ENCODE measurements at places on chromosomes 5 and 9.
A peak's percentile ranks its signal among the peaks of the same experiment; 100 is the strongest.

DNA sequence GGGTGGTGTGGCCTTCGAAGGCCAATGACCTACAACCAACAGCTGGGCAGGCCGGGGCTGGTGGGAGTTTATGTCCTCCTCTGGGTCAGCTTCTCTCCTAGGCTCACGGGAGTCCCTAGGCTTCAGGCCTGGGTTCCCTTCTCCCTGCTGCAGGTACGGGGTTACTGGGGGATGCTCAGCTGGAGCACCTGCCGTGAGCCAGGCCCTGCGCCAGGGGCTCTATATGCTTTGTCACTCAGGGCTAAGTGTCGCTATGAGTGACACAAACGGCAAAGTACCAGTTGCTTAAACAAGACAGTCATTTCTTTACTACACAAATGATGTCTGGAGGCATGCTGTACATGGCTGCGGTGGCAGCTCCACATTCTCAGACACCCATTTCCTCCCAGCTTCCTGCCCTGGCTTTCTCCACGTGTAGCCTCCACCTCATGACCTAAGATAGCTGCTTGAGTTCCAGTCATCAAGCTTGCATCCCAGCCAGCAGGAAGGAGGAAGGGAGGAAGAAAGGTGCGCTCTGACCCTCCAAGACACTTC is 22.5 kb upstream of the NINJ1 start:
- no peaks in the 10 kb centered on the region for H3K4me1 ChIP-seq
- H3K36me3 ChIP-seq = no peaks in the 10 kb centered on the region
- H3K4me3 ChIP-seq = no peak overlapping the region

GRCh38 chr5:56845277-56845676 is 29.9 kb downstream of the MAP3K1 start:
- DNase-seq = no peak
- H3K36me3 ChIP-seq = no peaks in the 10 kb centered on the region
- no peaks in the 10 kb centered on the region for H3K27me3 ChIP-seq
- H3K4me3 ChIP-seq = no peak overlapping the region

GRCh38 chr5:175275748-175276147 is 168.2 kb downstream of the DRD1 start:
- no peaks in the 10 kb centered on the region for H3K4me1 ChIP-seq
- peaks cover 3% of the 10 kb centered on the region for H3K27me3 ChIP-seq
- DNase-seq = no peak

DNA sequence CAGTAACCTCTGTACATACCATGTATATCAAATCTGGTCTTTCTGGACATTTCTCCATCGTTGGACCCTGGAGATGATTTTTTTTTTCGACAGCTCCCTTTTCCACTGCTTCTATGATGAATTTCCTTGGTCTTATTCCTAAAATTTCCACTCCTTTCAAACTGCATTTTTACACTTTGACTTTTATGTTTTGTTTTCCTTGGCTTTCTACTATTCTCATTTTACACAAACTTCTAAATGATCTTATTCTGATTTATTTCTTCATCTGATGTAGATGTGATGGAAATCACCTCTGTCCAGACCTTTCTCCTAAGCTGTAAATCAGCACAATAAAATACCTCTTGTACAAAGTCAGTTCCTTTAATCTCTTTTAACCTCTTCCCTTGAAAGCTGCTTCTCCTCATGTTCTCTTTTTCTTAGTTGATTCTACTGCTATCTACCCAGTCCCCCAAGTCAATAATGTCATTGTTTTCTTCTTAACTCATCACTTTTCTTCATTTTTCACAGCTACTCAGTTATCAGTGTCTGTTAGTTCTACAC is 48.7 kb upstream of the TUSC1 start:
- DNase-seq = no peak
- H3K27ac ChIP-seq = no peak overlapping the region
- no peak overlapping the region for H3K4me3 ChIP-seq
- H3K4me1 ChIP-seq = no peaks in the 10 kb centered on the region

DNA sequence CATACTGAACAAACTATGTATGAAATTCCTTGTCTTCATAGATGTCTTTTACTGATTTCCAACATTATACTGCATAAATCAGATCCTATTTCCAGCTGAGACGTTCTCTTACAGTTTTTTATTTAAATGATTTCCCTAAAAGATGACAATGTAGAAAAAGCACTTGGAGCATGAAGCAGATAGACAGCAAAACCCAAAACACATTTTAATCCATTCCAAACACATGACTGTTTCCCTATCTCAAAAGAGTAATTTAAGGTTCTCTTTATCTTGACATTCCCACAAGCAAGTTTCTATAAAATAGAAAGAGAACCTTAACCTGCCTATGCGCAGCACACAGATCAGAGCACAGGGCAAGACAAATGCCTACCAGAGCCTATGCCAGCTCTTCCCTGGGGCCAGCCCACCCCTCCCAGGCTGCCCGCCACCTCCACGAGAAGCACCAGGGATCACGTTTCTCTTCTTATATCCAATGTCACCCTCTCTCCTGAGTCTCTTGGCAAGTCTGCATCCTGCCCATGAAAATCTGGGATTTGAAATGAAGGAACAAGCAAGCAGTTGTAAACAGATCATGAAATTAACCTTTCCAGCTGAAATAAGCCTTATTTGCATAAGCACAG is 52.4 kb downstream of the RETREG1 start:
- H3K36me3 ChIP-seq = no peaks in the 10 kb centered on the region
- H3K27ac ChIP-seq = no peak overlapping the region
- no peak overlapping the region for H3K4me3 ChIP-seq

DNA sequence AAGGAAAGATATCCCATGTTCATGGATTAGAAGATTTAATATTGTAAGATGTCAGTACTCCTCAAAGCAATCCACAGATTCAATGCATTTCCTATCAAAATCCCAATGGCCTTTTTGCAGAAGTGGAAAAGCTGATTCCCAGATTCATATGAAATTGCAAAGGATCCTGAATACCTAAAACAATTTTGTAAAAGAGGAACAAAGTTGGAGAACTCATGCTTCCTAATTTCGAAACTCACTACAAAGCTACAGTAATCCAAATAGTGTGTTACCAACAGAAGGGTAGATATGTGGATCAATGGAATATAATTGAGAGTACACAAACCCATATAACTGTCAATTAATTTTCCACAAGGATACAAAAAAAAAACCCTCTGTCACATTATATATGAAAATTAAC is 154.3 kb upstream of the ZNF618 start:
- H3K36me3 ChIP-seq = no peaks in the 10 kb centered on the region
- no peaks in the 10 kb centered on the region for H3K4me1 ChIP-seq

GRCh38 chr5:929596-929995 is 36.9 kb downstream of the TRIP13 start:
- no peaks in the 10 kb centered on the region for H3K4me1 ChIP-seq
- no peaks in the 10 kb centered on the region for H3K27me3 ChIP-seq
- 0 out of 2 replicates have a peak, but pooled peaks cover 3% of the 10 kb centered on the region for H3K36me3 ChIP-seq
- no peak for DNase-seq
- no peak overlapping the region for H3K27ac ChIP-seq

- H3K4me1 ChIP-seq = no peaks in the 10 kb centered on the region
- DNase-seq = no peak
- H3K4me3 ChIP-seq = no peak overlapping the region
- H3K27ac ChIP-seq = no peak overlapping the region
- H3K36me3 ChIP-seq = no peaks in the 10 kb centered on the region
These were observed 44.7 kb upstream of the IZUMO3 start for GRCh38 chr9:24590432-24590831.

- H3K4me1 ChIP-seq = no peaks in the 10 kb centered on the region
- H3K27me3 ChIP-seq = no peaks in the 10 kb centered on the region
- no peaks in the 10 kb centered on the region for H3K36me3 ChIP-seq
- no peak within 1 kb of the TSS for H3K27ac ChIP-seq
- DNase-seq = no peak
These were observed at the start of gene RAI14 for GRCh38 chr5:34656001-34656699. Gene RAI14, plus strand, starts transcription at chr5:34656328. Its CDS starts 30,592 bp downstream, at chr5:34686920.

GRCh38 chr9:134204041-134204440 is 39.7 kb upstream of the RNU6ATAC start:
- H3K36me3 ChIP-seq = no peaks in the 10 kb centered on the region
- DNase-seq = no peak
- no peak overlapping the region for H3K4me3 ChIP-seq
- H3K27ac ChIP-seq = no peak overlapping the region

- H3K27me3 ChIP-seq = no peaks in the 10 kb centered on the region
- peak; percentile 43 for DNase-seq
- peak overlapping the region; percentile 40 for H3K27ac ChIP-seq
These were observed 2.5 kb upstream of the CDK9 start for GRCh38 chr9:127783111-127784008.

DNA sequence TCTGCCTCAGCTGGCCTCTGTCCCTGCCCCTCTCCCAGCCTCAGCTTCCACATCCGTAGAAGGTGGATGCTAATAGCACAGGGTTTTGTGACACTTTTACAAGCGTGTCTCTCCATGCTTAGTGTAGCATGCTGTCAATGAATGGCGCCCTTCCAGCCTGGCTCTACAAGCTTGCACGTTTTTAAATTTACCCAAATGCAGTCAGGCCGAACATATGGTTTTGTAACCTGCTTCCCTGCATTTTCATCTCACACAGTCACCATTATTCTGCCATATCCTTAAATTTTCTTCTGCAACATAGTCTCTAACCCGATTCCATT is 28.8 kb downstream of the FAM163B start:
- no peaks in the 10 kb centered on the region for H3K27me3 ChIP-seq
- no peaks in the 10 kb centered on the region for H3K36me3 ChIP-seq
- peaks cover 11% of the 10 kb centered on the region for H3K4me1 ChIP-seq
- no peak overlapping the region for H3K27ac ChIP-seq
- DNase-seq = no peak

- DNase-seq = no peak
- no peak overlapping the region for H3K4me3 ChIP-seq
- H3K36me3 ChIP-seq = no peaks in the 10 kb centered on the region
These were observed 76.2 kb downstream of the TSPAN17 start for GRCh38 chr5:176723440-176723839.

DNA sequence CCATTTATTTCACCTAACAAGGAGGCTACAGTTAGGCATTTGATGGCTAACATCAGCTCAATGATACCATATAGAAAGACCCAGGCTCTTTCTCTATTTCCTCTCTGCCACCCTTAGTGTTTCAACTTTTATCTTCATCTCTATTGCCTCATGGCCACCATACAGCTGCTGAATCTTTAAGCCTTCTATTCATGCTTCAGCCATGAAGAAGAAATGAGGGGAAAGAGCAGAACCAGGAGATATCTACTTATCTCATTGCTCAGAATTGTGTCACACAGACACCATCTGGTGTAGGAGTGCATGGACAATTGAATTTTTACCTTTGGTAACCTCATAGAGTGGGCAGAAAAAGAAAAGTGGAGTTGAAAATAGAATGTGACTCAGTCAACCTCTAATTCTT is 6.7 kb downstream of the GAPT start:
- H3K36me3 ChIP-seq = no peaks in the 10 kb centered on the region
- H3K4me3 ChIP-seq = no peak overlapping the region
- no peaks in the 10 kb centered on the region for H3K27me3 ChIP-seq

GRCh38 chr9:79617395-79617794 is 45.6 kb downstream of the TLE4 start:
- H3K27me3 ChIP-seq = no peaks in the 10 kb centered on the region
- DNase-seq = no peak
- no peak overlapping the region for H3K4me3 ChIP-seq
- H3K36me3 ChIP-seq = no peaks in the 10 kb centered on the region
- H3K27ac ChIP-seq = no peak overlapping the region

- no peaks in the 10 kb centered on the region for H3K4me1 ChIP-seq
- H3K4me3 ChIP-seq = no peak overlapping the region
- no peaks in the 10 kb centered on the region for H3K27me3 ChIP-seq
- no peak overlapping the region for H3K27ac ChIP-seq
- H3K36me3 ChIP-seq = no peaks in the 10 kb centered on the region
These were observed 175.3 kb upstream of the TBC1D2 start for GRCh38 chr9:98430535-98431292.

- no peaks in the 10 kb centered on the region for H3K27me3 ChIP-seq
- H3K36me3 ChIP-seq = no peaks in the 10 kb centered on the region
- H3K4me3 ChIP-seq = no peak overlapping the region
- no peaks in the 10 kb centered on the region for H3K4me1 ChIP-seq
These were observed 218.8 kb downstream of the TMEM167A start for GRCh38 chr5:82858151-82859025.

DNA sequence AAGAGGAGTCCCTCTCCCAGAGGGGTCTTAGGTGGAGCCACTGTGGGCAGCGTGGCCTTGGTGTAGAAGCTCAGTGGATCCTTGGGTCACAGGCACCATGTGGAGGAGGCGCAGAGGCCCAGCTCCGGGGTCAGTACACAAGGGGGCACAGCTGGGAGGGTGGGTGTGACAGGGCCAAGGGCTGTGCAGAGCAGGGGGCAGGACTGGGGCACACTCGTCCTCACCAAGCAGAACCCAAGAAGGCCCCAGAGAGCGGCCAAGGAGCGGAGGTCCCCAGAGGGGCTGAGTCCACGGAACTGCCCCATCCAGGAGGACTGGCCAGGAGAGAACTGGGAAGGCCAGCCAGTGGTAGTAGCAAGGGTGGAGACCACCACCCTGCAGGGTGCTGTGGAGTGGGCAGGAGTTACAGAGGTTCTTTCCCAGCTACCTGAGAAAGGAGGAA is 2.5 kb upstream of the LPCAT1 start:
- DNase-seq = peak; percentile 2
- H3K4me1 ChIP-seq = peaks cover 27% of the 10 kb centered on the region
- H3K4me3 ChIP-seq = no peak overlapping the region
- no peaks in the 10 kb centered on the region for H3K27me3 ChIP-seq
- peaks cover 8% of the 10 kb centered on the region for H3K36me3 ChIP-seq
- H3K27ac ChIP-seq = no peak overlapping the region

- no peak overlapping the region for H3K27ac ChIP-seq
- H3K27me3 ChIP-seq = no peaks in the 10 kb centered on the region
- no peaks in the 10 kb centered on the region for H3K36me3 ChIP-seq
- H3K4me3 ChIP-seq = no peak overlapping the region
- H3K4me1 ChIP-seq = no peaks in the 10 kb centered on the region
These were observed 110.5 kb downstream of the ADAMTS12 start for GRCh38 chr5:33781286-33781685.

DNA sequence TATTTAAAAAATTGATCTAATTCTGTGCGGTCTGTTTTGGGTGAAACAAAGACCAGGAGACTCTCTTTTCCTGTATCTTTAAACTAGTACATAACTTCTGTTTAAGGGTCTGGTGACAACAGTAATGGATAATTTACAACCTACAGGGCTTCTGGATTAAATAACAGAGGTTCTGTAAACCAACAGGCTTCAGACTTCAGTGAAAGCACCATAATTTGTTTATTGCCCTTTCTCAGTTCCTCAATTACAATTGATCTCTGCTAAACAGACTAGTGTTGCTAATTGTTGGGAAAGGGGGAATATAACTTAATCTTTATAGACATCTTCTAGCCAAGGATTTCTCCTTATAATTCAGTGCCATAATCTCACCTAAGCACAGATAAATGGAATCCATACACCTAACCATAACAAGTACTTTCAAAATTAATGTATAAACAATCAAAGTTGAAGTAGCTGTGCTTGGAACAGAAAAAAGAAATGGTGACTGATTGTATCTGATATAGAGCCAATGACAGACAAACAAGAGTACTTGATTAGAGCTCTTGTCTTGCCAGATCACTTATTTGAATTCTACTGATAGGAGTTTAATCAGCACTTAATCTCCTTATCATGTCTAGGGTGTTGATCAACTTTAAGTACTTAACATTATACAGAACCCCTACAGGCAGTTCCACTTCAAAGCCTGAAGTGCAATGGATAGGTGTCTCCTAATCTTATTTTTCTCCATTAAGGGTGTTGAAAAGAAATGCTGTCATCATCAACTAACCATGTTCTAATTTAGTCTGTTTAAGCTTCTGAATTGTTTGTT is 536.0 kb downstream of the NR2F1-AS1 start:
- H3K4me3 ChIP-seq = no peak overlapping the region
- H3K27ac ChIP-seq = no peak overlapping the region
- H3K4me1 ChIP-seq = no peaks in the 10 kb centered on the region
- H3K27me3 ChIP-seq = no peaks in the 10 kb centered on the region
